ENCODE measurements at places on chromosomes 4 and X.

DNA sequence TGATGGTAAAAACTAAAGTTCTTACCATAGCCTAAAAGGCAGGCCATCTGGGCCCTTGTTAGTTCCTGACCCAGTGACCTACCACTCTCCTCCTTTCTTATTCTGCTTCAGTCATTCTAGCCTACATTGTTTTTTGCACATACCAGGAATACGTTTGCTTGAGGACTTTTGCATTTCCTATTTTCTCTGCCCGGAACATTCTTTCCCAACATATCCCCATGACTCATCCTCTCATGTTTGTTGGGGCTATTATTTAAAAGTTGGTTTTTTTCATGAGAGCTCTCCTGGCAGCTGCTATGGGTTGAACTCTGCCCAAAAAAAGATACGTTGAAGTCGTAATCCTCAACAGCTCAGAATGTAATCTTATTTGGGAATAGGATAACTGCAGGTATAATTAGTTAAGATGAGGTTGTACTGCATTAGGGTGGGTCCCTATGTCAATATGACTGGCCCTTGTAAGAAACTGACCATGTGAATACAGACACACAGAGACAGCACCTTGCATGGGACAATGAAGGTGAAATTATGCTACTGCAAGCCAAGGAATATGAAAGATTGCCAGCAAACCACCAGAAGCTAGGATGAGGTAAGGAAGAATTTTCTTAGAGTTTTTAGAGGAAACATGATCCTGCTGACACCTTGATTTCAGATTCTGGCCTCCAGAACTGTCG lies 138.3 kb upstream of the PDHA2 start:
- DNase-seq = no peak

DNA sequence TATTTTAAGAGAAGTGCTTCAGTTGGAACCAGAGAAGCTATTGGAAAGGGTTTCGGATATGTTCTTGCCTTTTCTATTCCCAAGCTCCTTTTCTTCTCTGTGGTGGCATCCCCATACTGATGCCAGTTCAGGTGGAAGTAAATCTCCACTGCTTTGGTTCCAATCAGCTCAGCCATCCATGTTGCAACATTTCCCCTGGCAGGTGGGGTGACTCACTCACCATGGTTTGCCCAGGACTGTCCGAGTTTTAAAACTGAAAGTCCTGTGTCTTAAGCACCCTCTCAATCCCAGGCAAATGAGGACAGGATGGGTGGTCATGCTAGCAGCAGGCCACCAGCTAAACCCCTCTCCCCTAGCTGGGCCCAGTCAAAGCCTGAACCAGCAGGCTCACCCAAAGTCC lies 15.1 kb downstream of the RAI2 start:
- no peak for DNase-seq

DNA sequence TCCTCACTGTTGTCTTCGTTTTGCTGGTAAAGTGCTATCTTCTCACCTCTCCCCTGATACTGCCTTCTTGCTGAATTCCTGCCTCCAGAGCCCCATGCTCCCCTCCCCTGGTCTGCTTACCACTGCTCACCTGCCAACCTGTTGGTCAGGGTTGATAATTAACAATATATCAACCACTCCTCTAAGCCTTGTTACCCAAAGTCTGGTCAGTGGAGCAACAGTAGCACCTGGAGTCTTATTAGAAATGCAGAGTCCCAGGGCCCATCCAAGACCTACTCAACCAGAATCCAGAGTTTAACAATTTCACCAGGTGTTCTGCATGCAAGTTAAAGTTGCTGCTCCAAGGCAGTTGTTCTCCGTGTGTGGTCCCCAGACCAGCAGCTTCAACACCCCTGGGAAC lies 55.0 kb downstream of the EFNB1 start:
- DNase-seq = no peak

DNA sequence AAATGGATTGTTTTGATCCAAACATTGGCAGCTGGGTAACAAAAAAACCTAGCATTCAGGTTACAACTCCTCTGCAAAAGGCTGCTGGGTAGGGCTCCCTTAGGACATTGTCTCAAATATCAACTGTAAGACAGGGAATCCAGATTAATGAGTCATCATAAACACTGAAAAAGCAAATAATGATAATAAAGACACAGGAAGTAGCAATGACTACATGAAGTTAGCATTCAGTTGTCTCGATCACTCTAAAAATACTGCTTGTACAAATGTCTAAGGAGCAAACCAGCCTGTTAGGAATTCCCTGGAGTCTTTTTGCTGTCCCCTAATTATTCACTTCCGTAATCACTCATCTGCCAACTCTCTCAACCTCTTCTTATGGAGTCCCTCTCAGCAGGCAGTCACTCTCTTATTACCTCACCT lies 259.2 kb downstream of the GPC3 start:
- DNase-seq = no peak

DNA sequence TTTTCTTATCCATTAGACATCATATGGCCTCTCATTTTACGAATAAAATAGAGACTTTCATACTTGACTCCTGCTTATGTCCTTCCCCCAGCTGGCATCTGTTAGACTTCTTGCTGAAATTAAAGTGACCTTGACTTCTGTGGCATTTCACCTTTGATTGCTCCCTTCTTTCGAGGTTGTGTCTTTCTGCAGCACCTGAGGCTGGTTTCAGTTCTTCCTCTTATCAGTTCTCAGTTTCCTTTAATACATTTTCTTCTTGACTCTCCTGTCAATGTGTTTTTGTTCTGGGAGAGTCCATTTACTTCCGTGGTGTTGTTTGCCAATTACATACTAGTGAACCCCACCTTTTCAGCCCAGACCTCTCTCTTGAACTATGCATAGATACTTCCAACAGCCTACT lies 81.6 kb downstream of the RBPJ start:
- no peak for DNase-seq

DNA sequence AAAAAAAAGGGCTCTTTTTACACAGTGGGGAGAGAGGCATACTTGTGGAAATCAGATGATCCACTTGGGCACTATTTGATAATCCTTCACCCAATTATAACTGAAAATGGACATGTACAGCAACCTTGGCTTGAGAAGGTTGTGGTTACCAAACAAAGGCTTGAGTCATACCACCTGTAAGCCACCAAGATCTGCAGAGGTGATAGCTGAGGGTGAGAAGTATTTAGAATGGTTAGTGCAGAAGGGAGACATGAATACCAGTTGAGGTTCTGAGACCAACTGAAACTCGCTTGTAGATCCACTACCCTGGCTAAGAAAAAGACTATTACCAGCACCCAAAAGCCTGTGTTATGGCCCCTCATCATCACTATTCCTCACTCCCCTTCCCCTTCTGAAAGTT lies 614.0 kb downstream of the STIM2 start:
- no peak for DNase-seq

DNA sequence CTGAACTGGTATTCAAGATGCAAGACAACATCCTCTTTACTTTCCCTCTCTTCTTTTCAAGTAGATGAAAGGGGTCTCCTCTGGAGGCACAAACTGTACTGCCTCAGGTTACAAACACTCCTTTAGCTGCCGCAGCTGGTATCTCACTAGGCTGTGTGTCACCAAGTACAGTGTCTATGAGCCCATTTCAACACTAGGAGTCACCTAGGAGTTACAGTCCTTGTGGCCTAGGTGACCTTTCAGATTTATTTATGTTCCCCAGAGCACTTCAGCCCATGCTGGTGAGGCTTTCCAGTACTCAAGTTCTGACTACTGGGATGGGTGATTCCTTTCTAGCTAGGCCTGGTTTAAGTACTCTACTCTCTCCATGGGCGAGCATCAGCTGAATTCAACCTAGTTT lies 32.4 kb upstream of the TMLHE start:
- no peak for DNase-seq

DNA sequence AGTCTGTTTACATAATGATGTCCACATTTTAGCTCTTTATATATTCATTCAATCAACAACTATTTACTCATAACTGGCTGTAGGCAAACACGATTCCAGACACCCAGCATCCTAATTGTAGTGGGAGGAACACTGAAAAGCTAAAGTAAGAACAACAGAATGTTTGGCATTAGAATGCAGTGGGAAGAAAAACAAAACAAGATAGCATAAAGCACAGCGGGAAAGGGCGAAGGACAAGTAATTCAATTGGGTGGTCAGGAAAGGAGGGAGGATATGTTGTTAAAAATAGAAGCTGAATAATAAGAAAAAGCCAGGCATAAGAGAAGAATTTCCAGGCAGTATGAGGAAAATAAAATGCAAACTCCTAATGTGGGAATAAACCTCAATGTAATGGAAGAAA lies 189.5 kb upstream of the FAT4 start:
- no peak for DNase-seq
